ENCODE measurements at places on chromosomes 2 and 18.

DNA sequence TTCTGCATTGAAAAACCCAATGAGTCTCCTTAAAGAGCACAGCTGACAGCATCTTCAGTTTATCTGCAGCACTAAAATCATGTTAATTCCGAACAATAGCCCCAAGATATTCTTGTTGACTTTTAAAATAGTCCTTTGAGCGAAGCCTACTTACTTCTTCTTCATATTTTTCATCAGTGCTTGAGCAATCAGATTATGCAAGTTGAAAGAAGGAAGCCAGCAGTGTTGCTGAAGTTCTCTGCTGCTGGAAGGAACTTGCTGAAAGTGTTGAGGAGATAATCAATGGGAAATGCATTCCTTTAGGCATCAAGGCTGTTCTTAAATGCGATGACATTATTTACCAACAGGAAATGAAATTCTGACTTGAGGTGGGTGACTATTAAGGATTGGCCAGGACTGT, 105.9 kb upstream of the SNTG2 start:
- DNase-seq = no peak

DNA sequence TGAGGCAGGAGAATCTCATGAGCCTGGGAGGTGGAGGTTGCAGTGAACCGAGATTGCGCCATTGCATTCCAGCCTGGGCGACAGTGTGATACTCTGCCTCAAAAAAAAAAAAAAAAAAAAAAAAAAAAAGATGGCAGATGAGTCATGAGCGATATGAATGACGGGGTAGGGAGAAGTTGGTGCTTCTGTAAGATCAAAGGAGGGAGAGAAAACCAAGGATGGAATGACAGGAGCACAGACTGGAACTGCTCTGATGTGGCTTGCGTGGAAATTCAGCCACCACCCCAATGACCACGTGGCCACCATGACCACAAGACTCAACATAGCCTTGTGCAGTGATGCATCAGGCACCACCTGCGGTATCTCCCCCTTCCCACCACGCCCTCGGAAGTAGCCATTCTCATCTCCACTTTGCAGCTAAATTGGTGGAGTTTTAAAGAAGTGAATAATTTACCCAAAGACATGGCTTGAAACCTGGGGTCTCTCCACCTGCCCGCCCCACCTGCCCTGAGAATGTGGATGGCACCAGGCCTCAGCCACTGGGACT, 96.0 kb downstream of the ACKR3 start:
- DNase-seq = no peak

DNA sequence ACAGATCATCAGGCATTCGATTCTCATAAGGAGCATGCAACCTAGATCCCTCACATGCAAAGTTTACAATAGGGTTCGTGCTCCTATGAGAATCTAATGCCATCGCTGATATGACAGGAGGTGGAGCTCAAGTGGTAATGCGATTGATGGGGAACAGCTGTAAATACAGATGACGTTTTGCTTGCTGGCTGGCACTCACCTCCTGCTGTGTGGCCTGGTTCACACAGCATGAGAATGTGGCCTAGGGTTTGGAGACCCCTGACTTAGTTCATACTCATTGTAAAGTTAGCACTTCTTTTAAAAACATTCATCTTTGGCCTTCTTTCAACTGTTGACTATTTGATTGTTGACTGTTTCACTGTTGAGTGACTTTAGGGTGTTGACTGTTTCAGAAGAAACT, 8.7 kb upstream of the CHMP1B start:
- DNase-seq = no peak

GRCh38 chr18:12944709-12945108, 3.1 kb upstream of the SEH1L start:
- DNase-seq = no peak

GRCh38 chr2:190407246-190407661, 901 bp upstream of the MFSD6 start:
- no peak for DNase-seq

DNA sequence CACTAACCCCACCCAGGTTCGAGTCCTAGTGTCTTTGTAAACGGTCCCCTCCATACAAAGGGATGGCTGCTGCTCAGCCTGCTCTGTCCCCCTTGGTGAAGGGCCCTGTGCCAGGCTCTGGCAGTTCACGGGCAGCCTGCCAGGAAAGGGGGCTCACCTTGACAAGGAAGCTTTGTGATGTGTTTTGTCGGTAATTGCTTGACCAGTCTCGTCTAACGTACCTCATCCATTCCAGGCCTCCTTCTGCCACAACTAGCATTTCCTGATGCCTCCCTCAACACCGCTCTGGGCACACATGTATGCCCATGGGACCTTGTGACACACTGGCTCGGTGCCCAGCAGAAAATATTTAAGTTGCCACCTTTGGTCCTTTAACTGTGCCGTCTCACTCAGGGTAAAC, 171.9 kb downstream of the KLHL29 start:
- DNase-seq = no peak

GRCh38 chr2:233064530-233065199, 4.5 kb downstream of the INPP5D start:
- DNase-seq = no peak

GRCh38 chr2:223215254-223215516, 163.2 kb downstream of the KCNE4 start:
- no peak for DNase-seq

DNA sequence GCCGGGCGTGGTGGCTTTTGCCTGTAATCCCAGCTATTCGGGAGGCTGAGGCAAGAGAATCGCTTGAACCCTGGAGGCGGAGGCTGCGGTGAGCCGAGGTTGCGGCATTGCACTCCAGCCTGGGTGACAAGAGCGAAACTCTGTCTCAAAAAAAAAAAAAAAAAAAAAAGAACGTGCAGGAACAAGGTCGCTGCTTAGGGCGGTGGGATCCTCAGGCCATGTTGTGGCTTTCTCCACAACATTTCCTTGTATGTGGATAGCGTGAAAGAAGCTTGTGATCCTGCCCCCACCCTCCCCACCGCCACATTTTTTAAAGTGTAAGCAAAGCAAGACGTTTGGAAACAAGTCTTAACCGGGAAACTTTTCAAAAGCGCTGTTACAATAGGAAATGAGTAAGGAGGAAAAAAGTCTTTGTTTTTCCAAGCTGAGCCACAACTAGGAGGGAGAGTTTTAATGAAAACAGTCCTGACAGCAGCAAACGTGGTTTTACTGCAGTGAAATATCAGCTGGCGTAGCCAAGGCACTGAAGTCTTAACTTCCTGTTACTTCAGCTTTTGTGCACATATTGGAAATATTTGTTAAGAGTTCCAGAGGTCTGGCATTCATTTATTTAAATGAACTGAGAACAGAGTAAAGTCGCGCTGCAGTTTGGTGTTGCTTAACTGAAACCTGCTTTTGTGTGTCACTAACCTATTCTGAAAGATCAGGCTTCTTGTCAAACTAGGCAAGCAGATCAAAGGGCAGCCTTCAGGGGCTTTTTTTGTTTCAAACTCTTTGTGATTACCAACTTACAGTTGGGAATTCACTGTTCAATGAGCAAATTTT, 3.8 kb downstream of the TGIF1 start:
- no peak for DNase-seq

- no peak for DNase-seq
Measured at GRCh38 chr18:74731097-74731496, 133.4 kb downstream of the ZNF407 start.
